ENCODE measurements at places on chromosomes 11 and 22. TPM values are rescaled to one million over a fixed set of nuclear protein-coding genes. Genes with fewer than 3 reads are reported as not detected.

Gene DAGLA
- 5.1 TPM for total RNA-seq

Gene OPCML
- total RNA-seq = not detected

Gene POU2AF2
- not detected for total RNA-seq

Gene UPB1
- total RNA-seq = not detected

Gene RANBP1
- 97.0 TPM for total RNA-seq

GRCh38 chr11:80815752-80816453, 1375.1 kb upstream of the TENM4 start:
- H3K36me3 ChIP-seq = no peaks in the 10 kb centered on the region
- H3K27me3 ChIP-seq = no peaks in the 10 kb centered on the region
- H3K4me3 ChIP-seq = no peak overlapping the region

- H3K27ac ChIP-seq = peak overlapping the region; percentile 78
- peaks cover 13% of the 10 kb centered on the region for H3K4me1 ChIP-seq
- H3K27me3 ChIP-seq = peaks cover 29% of the 10 kb centered on the region
- no peak for DNase-seq
Observed at GRCh38 chr11:45662665-45663485, 2.5 kb downstream of the CHST1 start.

DNA sequence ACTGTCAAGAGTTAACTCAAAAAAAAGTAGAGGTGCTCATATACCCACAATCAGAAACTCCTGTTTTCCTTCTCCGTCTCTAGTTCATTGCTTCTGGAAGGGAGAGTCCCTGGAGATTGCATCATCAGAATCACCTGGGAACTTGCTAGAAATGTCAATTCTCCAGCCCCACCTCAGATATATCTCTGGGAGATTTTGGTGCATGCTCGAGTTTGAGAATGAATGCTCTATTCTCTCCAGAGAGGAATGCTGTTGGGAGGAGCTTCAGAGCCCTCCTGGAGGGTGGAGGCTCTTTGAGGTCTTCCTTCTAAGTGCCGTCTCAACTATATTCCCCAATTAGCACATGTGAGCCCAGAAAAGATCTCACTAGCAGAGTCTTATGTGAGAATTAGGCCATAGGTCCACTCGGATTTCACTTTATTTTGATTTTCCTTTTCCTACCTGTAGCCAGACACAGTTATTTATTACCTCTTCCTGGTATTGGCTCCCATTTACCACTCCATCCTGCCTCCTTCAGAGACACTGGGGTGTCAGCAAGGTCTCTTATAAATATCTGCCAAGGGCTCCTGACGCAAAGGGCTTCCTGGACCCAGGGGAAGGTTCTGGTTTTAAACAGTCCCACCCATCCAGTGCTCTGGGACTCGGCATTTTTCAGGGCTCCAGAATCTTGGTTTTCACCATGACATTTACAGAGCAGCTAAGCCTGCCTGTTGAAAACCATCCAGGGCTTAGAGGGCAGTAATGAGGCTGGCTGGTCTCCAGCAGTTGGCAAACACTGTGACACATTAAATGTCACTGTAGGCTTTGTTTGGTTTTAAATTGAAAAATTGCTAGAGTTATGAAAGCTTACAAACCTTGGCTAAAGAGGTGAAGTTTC, 136.2 kb downstream of the CD44 start:
- H3K36me3 ChIP-seq = no peaks in the 10 kb centered on the region
- H3K4me3 ChIP-seq = no peak overlapping the region
- peaks cover 10% of the 10 kb centered on the region for H3K4me1 ChIP-seq
- DNase-seq = no peak

GRCh38 chr11:105827906-105828305, 194.1 kb downstream of the MSANTD4 start:
- no peaks in the 10 kb centered on the region for H3K36me3 ChIP-seq
- H3K27me3 ChIP-seq = peaks cover 9% of the 10 kb centered on the region
- H3K4me1 ChIP-seq = no peaks in the 10 kb centered on the region
- H3K4me3 ChIP-seq = no peak overlapping the region

- H3K27me3 ChIP-seq = peaks cover 9% of the 10 kb centered on the region
- DNase-seq = no peak
- H3K4me3 ChIP-seq = no peak overlapping the region
Observed at GRCh38 chr11:46345131-46345597, 2.1 kb upstream of the DGKZ start.

DNA sequence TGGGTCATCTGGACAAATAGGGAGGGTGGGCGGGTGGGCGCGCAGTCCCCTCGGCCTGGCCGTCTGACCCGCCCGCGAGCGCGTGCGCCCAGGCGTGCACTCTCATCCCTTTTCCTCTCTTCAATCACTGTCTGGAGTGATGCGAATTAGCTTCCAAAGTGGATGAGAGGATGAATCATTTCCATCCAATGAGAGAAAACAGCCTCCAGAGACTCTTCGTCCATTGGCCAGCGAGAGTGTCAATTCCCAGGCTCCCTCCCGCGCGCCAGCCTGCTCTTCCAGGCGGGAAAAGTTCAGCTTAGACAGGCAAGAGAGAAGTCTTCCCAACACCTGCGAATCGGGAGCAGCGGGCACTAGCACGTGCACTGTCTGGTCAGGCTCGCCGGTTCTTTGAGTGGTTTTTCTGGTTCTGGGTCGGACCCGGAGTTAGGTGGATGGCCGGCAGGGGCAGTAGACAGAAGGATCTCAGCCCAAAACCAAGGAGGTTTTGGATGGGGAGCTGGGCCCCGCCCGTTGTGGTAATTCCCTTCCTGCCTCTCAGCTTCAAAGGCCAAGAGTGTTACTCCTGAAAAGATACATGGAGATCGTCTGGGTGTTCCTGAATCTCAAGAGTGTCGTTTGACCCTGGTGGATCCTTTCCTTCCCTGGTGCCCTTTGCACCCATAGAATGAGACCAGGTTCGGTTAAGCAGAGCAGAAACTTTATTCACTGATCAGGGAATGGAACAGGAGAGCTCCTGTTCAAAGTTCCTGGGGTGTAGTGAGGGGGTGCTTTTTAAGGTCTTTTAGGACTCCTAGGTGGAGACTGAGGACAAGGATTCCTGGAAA, 33.4 kb upstream of the GLYATL1 start:
- DNase-seq = peak; percentile 89
- H3K4me1 ChIP-seq = peaks cover 19% of the 10 kb centered on the region
- H3K27me3 ChIP-seq = peaks cover 27% of the 10 kb centered on the region
- H3K4me3 ChIP-seq = peak overlapping the region; percentile 79

Data from osteocyte (in vitro differentiated cells).